ENCODE measurements at places on chromosomes 12 and 14.
A peak's percentile ranks its signal among the peaks of the same experiment; 100 is the strongest.

DNA sequence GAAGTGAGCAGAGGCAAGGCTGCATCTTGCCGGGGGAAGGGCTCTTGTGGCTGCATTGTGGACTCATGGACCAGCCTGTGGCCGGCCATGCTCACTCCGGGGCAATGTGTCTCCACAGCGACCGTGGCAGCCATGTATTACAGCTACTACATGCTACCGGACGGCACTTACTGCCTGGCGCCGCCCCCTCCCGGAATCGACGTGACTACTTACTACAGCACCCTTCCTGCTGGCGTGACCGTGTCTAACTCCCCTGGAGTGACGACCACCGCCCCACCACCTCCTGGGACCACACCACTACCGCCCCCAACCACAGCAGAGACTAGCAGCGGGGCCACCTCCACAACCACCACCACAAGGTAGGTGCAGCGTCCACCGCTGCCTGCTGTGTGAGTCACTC lies 42.1 kb downstream of the SFSWAP start:
- DNase-seq, result no peak

GRCh38 chr12:24081092-24081529 lies 131.6 kb upstream of the SOX5 start:
- no peak for DNase-seq

DNA sequence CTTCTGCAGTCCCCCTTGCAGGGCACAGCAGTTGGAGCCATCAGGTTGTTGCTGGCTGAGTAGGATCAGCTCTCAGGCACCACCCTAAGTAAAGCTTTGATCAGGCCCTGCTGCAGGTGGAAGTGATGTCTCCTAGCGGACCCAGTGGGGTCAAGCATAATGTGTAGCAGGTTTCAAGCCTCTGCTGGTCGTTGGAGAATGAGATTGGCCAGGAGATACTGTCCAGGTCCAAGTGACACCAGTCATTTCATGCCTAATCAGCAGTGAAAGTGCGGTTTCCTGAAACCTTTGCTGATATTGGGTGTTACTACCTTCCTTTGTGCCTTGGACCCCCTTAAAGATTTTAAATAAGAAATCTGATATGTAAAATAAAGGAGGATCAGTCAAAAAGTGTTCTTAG lies 72.6 kb downstream of the SUSD6 start:
- no peak for DNase-seq

- DNase-seq, result no peak
Observed at GRCh38 chr12:9721394-9722092, 11.4 kb downstream of the CLECL1 start.

- DNase-seq, result no peak
Observed at GRCh38 chr12:115710104-115710564, 567.4 kb downstream of the MED13L start.

DNA sequence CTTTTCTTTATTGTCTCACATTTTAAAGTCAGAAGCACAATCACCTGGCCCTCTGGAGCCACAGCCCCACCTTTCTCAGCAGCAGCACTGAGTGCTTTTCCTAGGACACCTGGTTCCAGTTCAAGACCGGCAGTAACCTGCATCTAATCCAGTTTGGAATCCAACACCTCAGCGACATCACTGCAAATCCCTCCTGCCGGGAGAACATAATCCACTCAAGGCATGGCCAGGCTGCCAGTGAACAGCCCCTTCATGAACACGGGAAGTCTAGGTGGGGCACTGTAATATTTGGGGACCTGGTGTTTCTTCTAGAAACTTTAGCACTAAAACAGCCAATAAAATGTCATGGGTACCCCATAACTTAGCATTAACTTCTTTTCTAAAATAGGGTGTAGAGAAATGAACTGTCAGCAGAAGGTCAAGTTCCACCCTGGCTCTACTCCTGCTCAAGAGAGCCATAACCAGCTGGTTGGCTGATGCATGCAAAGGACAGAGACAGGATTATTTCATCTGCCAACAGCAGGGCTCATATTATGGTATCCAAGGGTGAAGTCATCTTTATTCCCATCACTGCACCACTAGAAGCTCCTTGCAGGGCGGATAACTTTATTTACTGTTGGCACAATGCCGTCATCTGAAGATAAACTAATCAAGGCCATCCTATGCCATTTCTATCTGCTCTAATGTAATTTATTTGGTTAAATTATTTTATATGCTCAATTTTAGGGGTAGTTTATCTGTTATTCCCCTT lies 76.7 kb downstream of the TTC7B start:
- DNase-seq, result no peak

DNA sequence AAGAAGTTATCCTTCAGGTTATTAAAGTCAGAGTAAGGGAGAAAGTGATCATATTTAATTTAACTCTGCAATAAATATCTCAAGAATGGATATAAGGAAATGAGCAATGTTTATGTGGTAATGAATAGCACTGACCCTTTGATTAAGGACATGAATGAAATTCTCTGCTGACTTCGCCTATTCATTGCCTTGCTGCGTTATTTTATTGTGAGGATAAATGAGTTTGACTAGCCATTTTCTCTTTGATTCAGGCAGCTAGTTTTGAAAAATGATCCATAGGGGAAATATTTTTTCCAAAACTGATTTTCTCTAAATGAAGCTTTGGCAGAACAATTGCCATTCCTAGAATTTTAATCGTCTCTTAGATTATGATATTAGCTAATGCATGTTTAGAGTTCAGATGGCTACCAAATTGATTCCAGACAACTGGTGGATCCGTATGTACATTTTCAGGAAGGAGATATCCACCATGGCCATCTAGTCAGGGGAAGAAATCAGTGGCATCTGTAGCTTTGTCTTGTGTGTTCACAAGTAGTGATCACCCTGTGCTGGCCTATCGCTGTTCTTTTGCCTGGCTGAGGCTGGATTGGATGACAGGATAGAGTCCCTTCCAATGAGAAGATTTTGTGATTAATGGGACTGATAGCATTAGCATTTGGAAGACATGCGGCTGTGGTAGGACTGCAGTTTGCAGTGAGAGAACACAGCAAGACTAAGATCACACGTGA lies 302.3 kb upstream of the RGS6 start:
- DNase-seq, result no peak

DNA sequence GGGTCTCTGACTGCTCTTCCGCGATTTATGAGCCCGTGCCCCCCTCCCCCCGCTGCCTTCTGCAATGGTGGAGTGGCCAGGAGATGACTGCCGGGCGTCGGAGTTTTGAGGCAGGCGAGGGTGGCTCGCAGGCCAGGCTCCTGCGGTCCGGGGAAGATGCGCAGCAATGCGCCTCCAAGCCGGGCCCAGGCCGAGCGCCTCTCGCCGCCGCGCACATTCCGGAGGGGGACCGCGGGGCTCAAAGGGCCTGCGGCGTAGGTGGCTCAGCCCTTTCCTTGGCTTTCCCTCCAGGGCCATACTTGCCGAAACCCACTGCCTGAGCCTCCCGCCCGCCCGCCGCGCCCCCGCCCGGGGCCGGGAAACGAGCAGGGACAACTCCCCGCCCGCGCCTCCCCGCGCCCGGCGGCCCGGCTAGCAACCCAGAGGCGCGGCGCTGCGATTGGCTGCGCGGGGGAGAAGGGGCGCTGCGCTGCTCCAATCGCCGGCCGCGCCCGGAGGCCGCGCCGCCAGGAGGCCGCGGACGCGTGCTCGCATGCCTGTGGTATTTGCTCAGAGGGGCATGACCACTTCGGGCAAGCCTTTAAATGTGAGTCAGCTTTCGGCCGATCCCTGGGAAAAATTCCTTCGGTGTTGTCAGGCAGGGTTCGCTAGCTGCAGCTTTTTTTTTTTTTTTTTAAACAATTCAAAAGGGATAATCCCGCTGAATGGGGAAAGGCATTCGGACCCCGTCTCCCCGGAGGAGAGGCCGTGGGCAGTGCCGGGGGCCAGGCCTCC lies 157.9 kb upstream of the PARP11 start:
- DNase-seq, result peak; percentile 52

DNA sequence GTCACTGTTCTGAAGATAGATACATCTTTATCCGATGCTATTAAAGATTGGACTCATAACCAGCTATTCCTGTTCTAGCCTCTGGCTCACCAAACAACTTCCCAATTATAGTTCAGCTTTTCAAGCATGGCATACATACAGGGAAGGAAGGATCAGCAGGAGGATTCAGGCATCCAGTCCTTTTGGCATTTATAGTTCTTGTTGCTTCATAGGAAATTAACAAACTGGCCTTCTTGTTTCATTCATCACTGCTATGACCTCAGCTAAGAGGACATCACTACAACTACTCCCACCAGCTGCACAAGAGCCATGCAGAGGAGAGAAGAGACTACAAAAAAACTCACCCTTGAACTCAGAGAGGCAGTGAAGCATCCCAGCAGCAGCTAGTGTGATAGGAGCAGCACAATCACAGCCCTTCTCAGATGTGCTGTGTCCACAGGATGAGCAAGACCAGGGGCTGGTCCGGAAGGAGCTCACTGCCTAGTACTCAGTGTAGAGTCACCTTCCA lies 100.5 kb downstream of the SPTSSA start:
- no peak for DNase-seq

GRCh38 chr12:10669533-10669932 lies 4.3 kb downstream of the STYK1 start:
- no peak for DNase-seq

DNA sequence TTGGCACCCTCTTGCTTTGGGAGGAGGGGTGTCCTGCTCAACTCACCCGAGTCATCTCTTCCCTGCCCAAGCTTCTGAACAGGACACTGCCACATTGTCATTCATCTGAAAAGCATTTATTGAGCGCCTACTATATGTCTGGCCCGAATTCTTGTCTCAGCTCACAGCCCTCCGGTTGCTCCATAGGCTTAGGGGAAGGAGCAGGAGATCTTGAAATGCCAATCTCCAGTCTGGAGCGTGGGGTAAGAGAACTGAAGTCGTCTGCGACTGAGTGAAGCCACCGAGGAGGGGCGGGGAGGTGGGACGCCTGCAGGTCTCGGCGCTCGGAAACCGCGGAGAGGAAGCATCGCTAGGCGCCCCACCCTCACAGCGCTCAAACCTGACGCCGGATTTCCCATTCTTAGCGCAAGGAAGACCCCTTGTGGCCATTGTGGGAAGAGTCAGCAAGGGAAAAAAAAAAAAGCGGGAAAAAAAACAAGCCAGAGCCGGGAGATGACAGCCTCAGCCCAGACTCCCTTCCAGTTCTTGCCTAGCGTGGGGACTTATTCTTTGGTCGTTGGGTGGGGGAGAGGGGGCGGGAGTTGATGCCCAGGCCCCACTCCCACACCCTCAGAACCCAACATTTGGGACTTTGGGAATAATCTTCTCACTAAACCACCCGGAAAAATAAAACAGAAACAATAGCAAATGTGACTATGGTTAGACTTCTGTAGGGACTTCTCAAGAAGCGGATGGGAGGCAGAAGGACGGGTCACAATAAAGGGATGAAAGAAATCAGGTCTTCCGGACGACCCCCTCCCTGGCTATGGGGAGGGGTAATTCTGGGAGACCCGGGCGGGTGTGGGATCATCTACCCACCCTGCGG lies 28.2 kb upstream of the SMUG1 start:
- DNase-seq, result peak; percentile 56

- no peak for DNase-seq
Observed at GRCh38 chr12:106358396-106359241, 1.1 kb downstream of the POLR3B start.

GRCh38 chr12:27657296-27657695 lies 39.0 kb upstream of the REP15 start:
- no peak for DNase-seq

- DNase-seq, result no peak
Observed at GRCh38 chr12:70788774-70789173, 131.8 kb downstream of the PTPRR start.

DNA sequence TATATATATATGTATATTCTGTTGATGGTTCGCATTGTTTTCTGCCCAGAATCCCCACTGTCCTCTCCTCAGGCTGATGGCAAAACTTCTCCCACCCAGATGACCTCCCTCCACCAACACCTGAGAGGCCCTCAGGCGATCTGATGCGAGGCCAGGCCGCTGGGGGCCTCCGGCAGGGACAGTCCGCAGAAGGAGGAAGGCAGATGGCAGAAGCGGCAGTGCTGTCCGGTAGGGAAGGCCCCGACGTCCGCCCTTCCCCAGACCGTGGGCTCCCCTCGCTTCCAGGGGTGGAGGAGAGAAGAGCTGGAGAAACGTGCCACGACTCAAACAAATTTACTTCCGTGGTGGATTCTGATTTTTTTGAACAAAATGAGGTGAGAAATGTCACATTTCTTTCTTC lies 178.3 kb upstream of the RGS6 start:
- DNase-seq, result no peak

- no peak for DNase-seq
Observed at GRCh38 chr12:51905471-51906429, 1.6 kb upstream of the ACVRL1 start.

- no peak for DNase-seq
Observed at GRCh38 chr14:79137045-79137430, 966.9 kb downstream of the NRXN3 start.

DNA sequence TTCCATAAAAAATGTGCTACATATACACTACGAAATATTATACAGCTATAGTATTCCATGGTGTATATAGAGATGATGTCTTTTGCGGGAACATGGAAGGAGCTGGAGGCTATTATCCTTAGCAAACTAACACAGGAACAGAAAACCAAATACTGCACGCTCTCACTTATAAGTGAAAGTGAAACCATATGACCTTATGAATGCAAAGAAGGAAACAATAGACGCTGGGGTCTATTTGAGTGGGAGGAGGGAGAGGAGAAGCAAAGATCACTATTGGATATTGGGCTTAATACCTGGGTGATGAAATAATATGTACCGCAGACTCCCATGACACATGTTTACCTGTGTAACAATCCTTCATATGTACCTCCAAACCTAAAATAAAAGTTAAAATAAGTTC lies 142.8 kb downstream of the LRFN5 start:
- no peak for DNase-seq

DNA sequence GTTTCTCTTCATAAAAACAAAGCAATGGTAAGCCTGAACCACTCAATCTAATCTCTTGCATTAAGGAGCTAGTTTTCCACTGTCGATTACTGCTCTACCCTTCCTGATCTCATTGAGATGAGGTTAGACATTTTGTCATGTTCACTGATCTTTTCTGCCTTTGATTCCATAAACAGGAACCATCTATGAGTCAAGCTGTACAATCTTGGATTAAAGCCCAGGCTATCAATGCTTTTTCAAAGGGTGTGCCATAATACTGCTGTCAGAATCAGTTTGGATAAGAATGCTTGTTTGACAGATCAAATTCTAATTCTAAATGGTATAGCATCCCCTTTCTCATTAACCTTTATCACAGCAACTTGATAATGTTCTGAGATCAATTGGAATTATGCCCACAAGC lies 16.1 kb downstream of the GRIP1 start:
- no peak for DNase-seq

- no peak for DNase-seq
Observed at GRCh38 chr12:21644516-21644915, 13.1 kb downstream of the LDHB start.

GRCh38 chr12:62632411-62632918 lies 165.8 kb downstream of the MON2 start:
- no peak for DNase-seq

DNA sequence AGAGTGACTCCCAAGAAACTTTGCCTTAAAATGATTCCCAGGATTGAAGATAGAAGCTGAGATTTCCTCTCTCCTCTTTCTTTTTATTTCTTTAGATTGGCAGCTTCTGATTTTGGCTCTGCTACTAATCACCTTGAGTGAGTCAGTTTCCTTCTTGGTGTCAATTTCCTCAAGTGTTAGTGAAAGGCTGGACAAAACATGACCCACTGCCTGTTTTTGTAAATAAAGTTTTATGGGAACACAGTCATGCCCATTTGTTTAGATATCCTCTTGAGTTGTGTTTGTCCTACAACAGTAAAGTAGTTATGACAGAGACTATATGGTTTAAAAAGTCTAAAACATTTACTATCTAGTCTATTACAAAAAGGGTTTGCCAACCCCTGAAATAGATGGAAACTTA lies 227.2 kb upstream of the TBX3 start:
- DNase-seq, result no peak

- no peak for DNase-seq
Observed at GRCh38 chr12:3533703-3534386, 42.8 kb downstream of the PRMT8 start.
